Hematopoietic multipotent progenitor cell treated with erythropoietin and hydrocortisone succinate and interleukin-3 and kit ligand, for 15 days (in vitro differentiated cells): ENCODE measurements at places on chromosomes 3 and 15.
A peak's percentile ranks its signal among the peaks of the same experiment; 100 is the strongest.

DNA sequence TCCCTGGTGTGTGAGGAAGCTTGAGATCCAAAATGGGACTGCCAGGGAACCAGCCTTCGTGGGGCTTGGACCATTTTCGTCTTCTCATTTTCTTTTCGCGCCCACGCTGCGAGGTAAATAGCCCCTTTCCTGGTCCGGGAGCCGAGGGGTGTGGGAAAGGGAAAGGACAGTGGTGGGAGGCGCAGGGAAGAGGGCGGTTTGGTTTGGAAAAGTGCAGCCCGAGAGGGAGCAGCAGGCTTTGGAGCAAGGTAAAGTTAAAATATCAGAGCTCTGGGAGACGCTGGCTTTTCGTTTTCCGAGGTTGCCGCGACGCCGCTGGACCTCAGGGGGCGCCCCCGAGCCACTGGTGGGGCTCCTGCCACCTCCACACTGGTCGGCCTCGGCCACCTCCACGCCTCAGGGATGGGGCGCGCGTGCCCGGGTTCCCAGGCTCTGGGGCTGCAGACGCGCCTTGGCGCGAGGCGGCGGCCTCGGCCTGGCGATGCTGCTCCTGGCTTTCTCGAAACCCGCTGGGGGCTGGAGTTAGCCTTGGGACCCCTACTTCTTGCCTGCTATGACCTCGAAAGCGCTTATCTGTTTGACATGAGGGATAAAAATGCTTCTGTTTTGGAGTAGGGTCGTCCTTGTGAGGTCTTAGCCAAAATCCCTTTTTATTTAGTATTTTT, 3.2 kb downstream of the PTPRG start:
- DNase-seq: no peak

DNA sequence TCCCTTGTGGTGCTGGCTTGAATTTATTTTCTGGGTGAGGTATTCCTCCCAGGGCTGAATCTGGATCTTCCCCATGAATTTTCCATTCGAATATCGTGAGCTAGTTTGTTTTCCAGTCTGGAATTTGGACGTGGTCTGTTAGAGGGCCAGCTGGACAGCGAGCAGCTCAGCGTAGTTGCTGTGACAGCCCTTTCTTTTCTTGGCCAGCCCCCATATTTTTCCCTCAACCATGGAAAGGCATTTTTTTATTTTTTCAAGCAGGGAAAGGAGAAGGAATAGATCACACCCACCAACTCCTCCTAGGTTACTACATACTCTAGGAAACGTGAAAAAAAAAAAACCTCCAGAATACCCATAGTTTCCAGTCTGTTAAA, 152.0 kb downstream of the KLHL25 start:
- no peak for DNase-seq

DNA sequence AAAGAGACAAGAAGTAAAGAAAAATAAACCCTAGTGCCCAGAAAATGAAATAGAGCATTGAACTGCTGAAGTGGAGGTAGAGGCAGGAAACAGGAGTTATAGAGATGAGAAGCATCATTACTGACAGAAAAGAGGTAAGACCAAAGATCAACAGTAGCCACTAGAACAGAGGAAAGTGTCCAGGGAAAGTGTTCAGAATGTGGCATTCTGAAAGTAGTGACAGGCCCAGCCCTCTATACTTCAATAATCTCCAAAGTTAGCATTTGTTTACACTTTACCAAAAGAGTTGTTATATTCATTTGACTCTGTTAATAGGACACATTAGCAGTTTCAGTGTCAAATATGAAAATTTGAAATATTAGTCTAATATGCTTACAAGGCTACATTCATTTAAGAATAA, 727.1 kb upstream of the NECTIN3 start:
- no peak for DNase-seq

DNA sequence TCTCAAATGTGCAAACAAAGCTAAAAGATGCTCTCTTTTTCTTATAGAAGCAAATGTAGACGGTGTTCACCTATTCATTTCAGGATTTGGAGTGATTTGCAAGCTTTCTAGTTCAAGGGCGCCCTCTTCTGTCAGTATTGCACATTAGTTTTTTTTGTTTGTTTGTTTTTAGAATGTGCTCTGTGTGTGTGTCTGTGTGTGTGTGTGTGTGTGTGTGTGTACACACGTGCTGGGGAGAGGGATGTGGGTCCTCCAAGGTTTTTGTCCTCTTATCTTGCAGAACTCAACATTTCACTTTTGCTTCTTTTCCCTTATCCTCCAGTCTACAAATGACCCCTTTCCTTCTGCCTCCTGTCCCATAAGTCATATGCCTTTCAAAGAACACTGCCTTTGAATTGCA, 23.5 kb downstream of the DNAH1 start:
- peak; percentile 80 for DNase-seq

- no peak for DNase-seq
These were observed 42.7 kb upstream of the BLM start for GRCh38 chr15:90674476-90674875.

DNA sequence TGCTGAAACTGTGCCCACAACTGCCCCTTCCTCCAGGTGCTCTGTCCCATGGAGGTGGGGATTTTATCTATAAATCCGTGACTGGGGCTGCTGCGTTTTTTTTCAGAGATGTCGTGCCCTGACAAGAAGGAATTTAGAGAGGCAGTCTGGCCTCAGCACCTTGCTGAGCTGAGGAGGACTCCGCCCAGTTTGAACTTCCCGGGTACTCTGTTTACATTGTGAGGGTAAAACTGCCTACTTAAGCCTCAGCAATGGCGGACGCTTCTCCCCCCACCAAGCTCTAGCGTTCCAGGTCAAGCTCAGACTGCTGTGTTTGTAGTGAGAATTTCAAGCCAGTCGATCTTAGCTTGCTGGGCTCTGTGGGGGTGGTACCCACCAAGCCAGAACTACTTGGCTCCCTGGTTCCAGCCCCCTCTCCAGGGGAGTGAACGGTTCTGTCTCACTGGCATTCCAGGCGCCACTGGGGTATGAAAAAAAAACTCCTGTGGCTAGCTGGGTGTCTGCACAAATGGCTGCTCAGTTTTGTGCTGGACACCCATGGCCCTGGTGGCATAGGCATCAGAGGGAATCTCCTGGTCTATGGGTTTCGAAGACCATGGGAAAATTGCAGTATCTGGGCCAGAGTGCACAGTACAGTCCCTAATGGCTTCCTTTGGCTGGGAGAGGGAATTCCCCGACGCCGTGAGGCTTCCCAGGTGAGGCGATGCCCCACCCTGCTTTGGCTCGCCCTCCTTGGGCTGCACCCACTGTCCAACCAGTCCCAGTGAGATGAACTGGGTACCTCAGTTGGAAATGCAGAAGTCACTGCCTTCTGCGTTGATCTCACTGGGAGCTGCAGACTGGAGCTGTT, 68.5 kb upstream of the SGO1 start:
- no peak for DNase-seq

DNA sequence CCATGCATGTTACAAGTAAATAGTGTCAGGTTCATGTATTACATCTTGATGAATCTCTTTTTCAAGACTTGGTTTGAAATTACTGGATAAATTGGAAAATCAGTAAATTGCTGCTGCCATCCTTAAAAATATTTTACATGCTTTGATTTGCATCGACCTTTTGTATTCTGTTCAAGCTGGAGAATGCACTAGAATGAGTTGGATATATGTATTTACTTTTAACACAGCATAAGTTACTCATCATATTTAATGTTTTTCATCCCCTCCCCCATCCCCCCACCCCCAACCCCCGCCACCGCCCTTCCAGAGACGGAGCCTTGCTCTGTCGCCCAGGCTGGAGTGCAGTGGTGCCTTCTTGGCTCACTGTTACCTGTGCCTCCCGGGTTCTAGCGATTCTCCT, 16.8 kb downstream of the UBE2E1 start:
- DNase-seq: no peak

DNA sequence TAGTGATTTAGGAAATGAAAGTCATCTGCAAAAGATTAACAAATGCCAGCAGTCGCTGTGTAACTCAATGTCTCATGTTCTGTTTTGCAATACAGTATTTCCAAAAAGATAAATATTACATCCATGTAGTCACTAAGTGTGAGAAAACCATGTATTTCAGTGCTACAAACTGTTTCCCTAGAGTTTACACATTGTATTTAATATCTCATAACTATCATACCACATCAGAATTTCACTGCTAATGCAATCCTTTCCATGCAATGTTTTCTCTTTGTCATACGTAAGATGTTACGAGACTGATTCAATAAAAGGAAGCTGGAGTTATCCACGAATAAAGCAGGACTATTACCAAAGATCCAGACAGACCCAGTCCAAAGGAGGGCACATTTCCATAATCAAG, 269.4 kb downstream of the GBE1 start:
- no peak for DNase-seq
